ENCODE measurements at places on chromosomes 1 and 21.

DNA sequence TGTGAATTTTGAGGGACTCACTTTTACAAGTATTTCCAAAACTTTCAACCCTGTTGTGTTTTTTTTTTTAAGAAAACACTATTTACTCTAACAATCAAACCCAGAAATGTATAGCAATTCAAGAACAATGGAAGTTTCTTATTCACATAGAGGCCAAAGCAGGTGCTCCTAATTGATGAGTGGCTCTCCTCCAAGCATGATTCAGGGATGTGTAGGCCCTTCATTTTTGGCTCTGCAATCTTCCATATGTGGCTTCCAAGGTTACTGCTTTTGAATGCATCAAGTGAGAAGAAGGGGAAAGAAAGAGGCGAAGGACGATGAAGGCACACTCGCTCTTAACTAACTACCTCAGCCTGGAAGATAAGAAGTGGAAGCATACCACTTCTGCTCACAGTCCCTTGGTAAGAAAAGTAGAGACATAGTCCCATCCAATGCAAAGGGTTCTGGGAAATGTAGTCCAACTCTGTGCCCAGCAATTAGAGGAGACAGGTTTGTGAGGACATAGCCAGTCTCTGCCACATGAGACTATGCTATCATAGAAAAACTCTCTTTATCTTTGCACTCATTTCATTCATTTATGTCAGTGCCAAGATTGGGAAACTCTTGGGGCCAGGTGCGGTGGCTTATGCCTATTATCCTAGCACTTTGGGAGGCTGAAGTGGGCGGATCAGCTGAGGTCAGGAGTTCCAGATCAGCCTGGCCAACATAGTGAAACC is 46.0 kb downstream of the OPTC start:
- no peak for DNase-seq

DNA sequence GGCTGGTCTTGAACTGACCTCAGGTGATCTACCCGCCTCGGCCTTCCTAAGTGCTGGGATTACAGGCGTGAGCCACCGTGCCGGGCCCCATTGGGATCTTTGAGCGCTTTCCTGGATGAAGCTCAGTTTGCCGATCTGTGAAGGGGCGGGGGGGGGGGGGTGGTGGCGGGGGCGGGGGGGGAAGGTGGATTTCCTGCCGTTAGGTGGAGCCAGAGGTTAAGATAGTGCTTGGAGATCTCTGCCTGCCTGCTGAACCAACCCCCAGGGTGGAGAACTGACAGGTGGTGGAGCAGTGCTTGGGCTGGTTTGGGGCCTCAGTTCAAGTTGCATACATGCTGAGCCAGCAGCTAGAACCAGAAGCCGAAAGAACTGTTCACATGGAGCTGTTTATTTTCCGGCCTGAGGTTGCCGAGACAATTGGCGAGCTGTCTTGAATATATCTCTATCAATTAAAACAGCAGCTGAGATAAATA is 1.7 kb downstream of the TMCC2 start:
- peak; percentile 29 for DNase-seq

GRCh38 chr21:35259457-35259856 is 210.4 kb upstream of the RUNX1 start:
- no peak for DNase-seq

DNA sequence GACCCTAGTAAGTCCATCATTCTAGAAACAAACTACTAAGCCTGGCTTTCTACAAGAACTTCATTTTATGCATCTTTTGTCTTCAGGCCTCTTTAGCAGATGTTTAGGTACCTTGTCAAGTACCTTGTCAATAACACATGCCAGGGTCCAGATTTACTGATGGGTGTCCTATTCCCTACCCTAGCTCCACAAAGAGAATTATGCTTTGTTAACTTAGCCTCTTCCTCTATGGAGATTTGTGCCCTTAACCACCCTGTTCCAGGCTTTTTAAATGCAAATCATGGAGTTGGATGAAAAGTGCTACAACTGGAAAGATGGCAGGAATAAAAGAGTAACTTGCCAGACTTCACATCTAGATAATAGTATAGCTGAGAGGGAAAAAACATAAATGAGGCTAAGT is 42.7 kb downstream of the SPATA46 start:
- no peak for DNase-seq

- DNase-seq: no peak
Measured at GRCh38 chr1:201781437-201781836, 47.5 kb upstream of the IPO9 start.

DNA sequence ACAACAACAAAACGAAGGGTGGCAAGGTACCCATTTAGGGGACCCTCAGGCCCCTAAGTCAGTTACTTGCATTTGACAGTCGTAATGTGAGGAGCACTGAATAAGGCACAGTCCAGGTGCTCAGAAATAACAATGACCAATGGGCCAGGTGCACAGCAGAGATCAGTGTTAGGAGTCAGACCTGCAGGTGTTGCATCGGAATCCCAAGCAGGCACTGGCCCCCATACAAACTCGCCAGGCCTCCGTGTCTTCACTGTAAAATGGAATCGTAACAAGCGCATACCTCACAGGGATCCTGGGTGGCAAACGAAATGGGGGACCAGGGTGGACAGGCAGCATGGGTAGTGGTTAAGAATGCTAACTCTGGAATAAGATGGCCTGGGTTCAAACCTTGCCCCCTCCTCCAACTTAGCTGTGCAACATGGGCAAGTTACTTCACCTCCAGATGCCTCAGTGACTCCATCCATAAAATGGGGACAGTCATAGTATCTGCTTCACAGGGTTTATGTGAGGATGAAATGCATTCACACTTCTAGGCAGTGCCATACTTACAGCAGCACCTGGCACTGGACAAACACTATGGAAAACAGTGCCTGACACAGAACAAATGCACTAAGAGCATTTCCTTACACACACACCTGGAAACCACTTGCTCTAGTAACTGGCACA is 20.2 kb downstream of the RCAN1 start:
- no peak for DNase-seq
